ENCODE measurements at places on chromosomes 3 and 15. TPM values are rescaled to one million over a fixed set of nuclear protein-coding genes. Genes with fewer than 3 reads are reported as not detected.

- no peak for DNase-seq
- peaks cover 6% of the 10 kb centered on the region for H3K36me3 ChIP-seq
- no peaks in the 10 kb centered on the region for H3K27me3 ChIP-seq
- H3K4me3 ChIP-seq: no peak overlapping the region
Observed at GRCh38 chr3:188264226-188265207, 110.6 kb downstream of the LPP start.

DNA sequence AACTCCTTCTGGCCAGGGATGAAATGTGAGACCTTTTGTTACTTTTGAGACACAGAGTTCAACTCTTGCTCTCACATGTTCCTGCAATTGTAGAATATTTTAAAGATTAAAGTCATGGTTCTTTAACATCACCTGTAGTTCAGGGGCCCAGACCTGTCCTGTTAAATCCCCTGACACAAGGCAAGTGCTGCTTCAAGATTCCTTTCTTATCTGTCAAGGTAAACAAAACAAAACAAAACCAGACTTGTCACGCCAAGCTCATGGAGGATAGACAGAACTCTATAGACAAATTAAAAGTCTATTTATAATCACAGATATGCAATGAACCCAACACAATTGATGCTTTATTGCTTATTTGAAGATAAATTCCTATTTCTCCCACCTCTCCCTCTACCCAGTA lies 48.6 kb upstream of the NEDD4 start:
- no peak overlapping the region for H3K27ac ChIP-seq
- no peaks in the 10 kb centered on the region for H3K36me3 ChIP-seq
- no peaks in the 10 kb centered on the region for H3K27me3 ChIP-seq

The PRRT3 gene
- total RNA-seq: 0.58 TPM

DNA sequence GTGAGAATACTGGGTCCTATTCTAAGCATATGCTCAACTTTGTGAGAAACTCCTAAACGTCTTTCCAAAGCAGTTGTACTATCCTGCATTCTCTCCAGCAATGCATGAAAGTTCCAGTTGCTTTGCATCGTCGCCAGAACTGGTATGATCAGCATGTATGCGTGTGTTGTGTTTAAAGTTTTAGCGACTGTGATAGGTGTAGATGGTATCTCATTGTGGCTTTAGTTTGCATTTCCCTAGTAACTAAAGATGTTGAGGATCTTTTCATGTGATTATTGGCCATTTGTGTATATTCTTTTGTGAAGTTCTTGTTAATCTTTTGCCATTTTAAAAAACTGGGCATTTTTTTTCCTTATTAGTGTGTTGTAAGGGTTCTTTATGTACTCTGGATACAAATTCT lies 115.1 kb downstream of the SPATA16 start:
- no peaks in the 10 kb centered on the region for H3K36me3 ChIP-seq
- peaks cover 8% of the 10 kb centered on the region for H3K27me3 ChIP-seq
- DNase-seq: no peak
- H3K4me3 ChIP-seq: no peak overlapping the region
- H3K4me1 ChIP-seq: no peaks in the 10 kb centered on the region

DNA sequence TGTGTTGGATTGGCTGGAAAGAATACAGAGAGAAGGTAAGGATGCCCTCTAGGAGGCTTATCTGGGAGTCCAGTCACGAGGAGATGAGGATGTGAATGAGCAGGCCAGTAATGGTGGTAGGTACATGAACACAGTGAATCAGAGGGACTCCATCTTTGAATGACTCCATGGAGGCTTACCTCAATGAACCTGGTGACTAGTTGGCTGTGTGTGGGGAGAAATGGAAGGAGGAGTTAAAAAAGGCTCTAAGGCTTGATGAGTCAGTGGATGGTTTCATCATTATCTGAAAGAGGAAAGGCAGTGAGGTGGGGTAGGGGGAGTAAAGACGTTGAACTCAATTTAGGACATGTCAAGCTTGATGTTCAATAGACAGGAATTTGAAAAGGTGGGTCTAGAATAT lies 61.1 kb downstream of the KCNAB1 start:
- no peak overlapping the region for H3K4me3 ChIP-seq
- no peak for DNase-seq
- no peak overlapping the region for H3K27ac ChIP-seq
- no peaks in the 10 kb centered on the region for H3K4me1 ChIP-seq

GRCh38 chr3:52786330-52787215 lies 8.0 kb upstream of the ITIH3 start:
- DNase-seq: no peak
- no peak overlapping the region for H3K4me3 ChIP-seq
- H3K36me3 ChIP-seq: no peaks in the 10 kb centered on the region

The IL20RB gene
- total RNA-seq: 3.6 TPM

The ABHD17C gene
- total RNA-seq: 1.3 TPM

DNA sequence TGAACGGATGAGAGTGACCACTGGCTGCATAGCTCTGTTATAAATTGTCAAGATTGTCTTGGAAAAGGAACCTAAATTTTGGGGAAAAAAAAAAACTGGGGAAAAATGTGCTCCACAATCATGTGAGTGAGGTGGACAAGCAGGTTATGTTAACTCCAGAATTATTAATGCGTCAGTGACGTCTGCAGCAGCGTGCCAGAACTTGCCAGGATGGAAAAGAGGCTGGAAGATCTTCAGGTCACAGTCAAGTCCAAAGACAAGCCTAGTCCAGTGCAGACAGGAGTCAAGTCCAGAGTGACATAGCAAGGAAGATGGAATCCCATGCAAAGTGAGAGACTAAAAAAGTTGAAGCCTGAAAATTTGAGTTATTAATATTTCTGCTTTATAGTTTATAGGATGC lies 140.6 kb downstream of the RYR3 start:
- no peaks in the 10 kb centered on the region for H3K4me1 ChIP-seq
- H3K36me3 ChIP-seq: no peaks in the 10 kb centered on the region
- H3K27ac ChIP-seq: no peak overlapping the region
- no peak overlapping the region for H3K4me3 ChIP-seq
- no peaks in the 10 kb centered on the region for H3K27me3 ChIP-seq

DNA sequence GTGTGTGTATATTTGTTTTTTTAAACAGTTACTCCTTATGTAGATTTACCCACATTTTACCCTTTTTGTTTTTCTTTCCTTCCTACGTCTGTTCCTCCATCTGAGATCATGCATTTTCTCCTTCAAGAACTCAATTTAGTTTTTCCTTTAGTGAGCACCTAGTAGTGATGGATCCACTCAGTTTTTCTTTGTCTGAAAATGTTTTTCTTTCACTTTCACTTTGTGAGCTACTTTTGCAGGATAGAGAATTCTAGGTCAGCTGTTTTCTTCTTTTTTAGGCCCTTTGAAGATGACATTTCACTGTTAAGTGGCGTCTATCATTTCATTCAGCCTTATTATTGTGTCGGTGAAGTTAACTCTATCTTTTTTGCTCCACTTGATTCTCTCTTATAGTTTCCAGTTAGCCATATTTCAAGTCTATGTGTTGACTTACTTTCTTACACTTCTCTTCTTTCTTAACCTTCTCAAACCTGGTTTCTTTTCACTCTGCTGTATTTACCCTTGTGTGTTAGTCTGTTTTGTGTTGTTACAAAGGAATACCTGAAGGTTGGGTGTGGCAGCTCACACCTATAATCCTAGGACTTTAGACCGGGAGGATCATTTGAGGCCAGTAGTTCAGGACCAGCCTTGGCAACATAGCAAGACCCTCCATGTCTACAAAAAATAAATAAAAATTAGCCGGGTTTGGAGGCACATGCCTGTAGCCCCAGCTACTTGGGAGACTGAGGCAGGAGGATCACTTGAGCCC lies 55.8 kb downstream of the PRKCI start:
- H3K4me3 ChIP-seq: no peak overlapping the region
- no peak for DNase-seq
- no peak overlapping the region for H3K27ac ChIP-seq
- H3K27me3 ChIP-seq: no peaks in the 10 kb centered on the region

The ITGA11 gene
- total RNA-seq: 2.0 TPM

DNA sequence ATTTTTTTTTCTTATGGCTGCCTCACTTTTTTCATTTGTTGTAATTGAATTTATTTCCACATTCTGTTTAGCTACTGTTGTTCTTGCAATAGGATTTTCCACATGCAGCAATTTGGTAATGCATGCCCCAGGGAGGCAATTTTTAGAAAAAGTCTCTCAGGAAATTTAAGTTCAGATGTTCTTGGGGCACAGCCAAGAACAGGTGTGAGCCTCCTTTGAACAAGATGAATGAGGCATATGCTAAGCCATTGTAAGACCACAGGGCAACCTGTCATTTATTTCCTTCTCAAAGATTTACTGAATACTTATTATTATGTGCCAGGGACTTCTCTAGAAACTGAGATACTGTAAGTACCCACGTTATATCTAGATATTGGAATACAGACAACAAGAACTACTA lies 549.5 kb downstream of the DIPK2A start:
- no peak overlapping the region for H3K4me3 ChIP-seq
- no peak overlapping the region for H3K27ac ChIP-seq
- no peak for DNase-seq
- H3K36me3 ChIP-seq: no peaks in the 10 kb centered on the region
- no peaks in the 10 kb centered on the region for H3K4me1 ChIP-seq

DNA sequence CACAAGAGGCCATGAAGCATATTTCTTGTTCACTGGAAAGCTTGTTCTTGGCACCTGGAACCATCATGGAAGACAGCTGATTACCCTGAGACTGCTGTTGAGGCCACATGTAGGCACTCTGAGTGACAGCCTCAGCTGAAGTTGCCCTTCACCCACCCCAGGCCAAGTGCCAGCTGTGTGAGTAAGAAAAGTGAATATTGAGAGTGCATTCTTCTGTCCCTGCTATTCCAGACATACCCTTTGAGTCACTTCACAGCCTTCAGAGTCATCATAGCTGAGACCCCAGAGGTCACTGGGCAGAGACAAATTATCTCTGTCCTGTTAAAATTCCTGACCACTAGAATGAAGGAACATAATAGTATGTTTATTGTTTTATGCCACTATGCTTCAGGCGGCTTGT lies 79.6 kb downstream of the NFKBIZ start:
- H3K4me3 ChIP-seq: no peak overlapping the region
- H3K36me3 ChIP-seq: no peaks in the 10 kb centered on the region
- H3K4me1 ChIP-seq: peaks cover 49% of the 10 kb centered on the region
- DNase-seq: peak; percentile 83
- no peaks in the 10 kb centered on the region for H3K27me3 ChIP-seq
- H3K27ac ChIP-seq: peak overlapping the region; percentile 12

All from SJSA1 (cell line).